Fibroblast of skin of abdomen (primary cell): ENCODE measurements at places on chromosomes 13 and 19.

DNA sequence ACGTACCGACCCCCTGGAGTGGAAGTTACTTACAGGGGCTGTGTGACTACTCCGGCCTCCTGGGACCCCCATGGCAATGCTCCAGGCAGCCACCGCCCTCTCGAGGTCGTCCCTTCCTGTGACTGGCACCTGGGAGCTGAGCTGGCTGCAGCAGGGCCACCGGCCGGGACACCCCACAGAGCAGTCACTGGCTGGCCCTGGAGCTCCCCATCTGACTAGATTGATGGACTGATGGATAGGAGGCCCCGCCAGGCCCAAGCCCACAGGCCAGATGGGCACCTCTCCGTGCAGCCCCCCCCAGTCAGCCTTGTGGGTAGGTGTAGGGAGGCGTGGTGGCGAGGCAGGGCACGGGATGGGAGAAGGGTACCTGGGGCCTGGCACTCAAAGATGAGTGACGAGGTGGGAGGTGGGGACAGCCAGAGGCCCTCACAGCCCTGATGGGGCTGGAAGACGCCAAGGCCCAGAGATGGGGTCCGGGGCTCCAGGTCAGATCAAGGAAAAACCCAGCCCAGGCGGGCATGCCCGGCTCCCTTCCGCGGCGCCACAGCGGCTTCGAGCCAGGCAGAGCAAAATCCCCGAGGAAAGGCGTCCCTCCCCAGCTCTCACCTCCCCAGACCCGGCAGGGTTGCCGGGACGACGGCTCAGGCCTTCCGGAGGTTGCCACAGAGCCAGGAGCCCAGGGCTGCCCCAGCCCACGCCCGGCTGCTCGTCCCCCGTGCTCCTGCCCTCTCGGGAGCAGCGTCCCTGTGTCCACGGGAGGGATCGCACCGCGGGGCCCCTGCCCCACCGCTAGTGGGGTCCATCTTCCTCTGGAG, 8.4 kb downstream of the SLC39A3 start:
- DNase-seq, result no peak

- no peak for DNase-seq
Measured at GRCh38 chr19:55179606-55180484, at the start of gene SYT5. TSS of gene SYT5 (minus strand) at chr19:55180289. CDS start at chr19:55179041, 1,248 bp downstream.

GRCh38 chr13:20137875-20138274, 23.0 kb downstream of the GJA3 start:
- no peak for DNase-seq

DNA sequence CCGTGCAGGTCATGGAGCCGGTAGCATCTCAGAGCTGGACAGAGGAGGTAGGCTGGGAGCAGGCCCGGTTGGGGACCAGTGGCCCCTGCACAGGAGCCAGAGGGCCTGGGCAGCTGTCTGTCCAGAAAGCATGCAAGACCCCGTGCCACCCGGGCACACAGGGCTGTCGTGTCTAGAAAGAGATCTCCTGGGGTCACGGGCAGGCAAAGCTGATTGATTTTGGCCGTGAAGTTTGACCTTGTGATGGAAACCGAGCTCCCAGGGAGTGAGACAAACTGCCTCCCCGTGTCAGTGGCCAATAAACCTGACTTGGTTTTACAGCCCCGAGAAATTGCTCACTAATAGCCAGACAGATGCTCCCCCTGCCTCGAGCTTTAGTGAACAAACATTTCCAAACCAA, 98.8 kb downstream of the KDM4B start:
- DNase-seq, result no peak

DNA sequence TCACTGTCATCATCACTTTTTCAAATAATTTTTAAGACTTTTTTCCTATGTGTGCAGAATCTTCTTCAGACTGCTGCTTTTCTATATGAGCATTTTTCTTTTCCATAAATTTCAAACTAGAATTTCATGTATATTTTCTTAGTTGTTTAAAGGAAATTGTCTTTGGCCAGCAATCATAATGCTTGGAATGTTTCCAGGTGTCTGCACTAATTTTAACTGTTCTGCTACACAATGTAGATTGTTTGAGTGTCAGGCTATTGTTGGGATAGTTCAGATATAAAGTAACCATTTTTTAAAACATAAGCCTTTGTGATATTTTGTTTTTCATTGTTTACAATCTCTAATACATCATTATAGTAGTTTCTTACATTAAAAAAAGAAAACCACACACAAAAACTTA, 1418.5 kb downstream of the EFNB2 start:
- no peak for DNase-seq

GRCh38 chr13:41503356-41503755, 46.0 kb downstream of the RGCC start:
- no peak for DNase-seq

- no peak for DNase-seq
Measured at GRCh38 chr13:73240193-73240592, 181.4 kb downstream of the KLF5 start.

GRCh38 chr19:1210227-1210538, 4.6 kb downstream of the STK11 start:
- DNase-seq, result no peak

GRCh38 chr13:92769046-92769445, 457.6 kb upstream of the GPC6 start:
- peak; percentile 71 for DNase-seq

- no peak for DNase-seq
Measured at GRCh38 chr13:50707628-50708027, 135.9 kb downstream of the DLEU7 start.

GRCh38 chr13:34634448-34634847, 307.6 kb upstream of the NBEA start:
- DNase-seq, result no peak

GRCh38 chr13:110136660-110137585, 170.0 kb downstream of the COL4A1 start:
- no peak for DNase-seq

DNA sequence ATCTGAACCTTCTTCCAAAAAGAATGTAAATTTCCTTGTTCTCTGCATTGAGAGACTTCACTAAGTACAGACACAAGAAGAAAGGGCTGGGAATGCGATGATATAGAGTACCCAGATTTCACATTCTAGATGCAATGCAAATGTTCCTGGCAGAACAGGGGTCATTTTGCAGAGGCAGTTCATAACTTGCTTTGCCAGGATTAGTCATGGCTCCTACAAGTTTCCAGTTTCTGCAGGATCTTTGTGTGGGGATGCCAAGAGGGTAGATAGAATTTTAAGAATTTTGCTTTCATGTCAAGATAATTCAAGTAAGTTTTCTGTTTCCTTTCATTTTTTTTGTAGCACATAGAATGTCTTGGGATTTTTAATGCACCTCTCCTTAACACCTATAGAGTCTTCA, 181.2 kb downstream of the FGF9 start:
- no peak for DNase-seq

DNA sequence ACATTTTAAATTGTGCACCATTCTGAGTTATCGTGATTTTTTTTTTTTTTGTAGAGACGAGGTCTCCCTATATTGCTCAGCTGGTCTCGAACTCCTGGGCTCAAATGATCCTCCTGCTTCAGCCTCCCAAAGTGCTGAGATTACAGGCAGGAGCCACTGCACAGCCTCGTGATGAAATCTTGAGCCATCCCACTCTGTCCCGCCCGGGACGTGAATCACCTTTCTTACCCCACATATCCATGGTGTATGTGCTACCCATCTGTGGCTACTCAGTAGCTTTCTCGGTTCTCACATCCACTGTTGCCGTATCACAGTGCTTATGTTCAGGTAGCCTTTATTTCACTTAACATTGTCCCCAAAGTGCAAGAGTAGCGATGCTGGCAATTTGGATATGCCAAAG, 26.5 kb downstream of the PAK4 start:
- no peak for DNase-seq

DNA sequence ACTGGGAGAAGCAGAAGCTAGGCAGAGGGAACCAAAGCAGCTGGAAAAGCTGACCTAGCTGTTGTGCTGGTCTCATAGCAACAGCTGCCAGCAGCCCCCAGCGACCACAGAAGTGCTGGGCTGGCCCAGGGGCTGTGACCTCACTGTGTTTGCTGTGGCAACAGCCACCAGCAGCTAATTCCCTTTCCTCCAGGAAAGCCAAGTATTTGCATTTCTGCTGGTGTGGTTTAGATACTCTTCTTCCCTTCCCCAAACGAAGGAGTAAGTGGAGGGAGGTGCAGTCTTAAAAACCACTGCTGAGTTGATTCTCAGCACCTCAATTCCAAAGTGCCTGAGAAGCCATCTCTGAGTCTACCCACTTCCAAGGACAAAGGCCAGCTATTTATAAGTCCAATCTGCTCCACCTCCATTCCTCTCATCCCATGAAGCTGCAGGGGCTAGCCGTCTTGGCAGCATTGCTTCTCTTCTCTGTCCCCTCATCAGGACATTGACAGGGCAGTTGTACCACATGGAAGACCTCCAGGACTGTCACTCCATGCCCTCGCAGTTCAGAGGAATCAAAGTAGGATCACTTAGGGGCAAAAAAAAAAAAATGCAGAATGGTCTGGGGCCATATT, 11.5 kb upstream of the CCDC97 start:
- peak; percentile 37 for DNase-seq

DNA sequence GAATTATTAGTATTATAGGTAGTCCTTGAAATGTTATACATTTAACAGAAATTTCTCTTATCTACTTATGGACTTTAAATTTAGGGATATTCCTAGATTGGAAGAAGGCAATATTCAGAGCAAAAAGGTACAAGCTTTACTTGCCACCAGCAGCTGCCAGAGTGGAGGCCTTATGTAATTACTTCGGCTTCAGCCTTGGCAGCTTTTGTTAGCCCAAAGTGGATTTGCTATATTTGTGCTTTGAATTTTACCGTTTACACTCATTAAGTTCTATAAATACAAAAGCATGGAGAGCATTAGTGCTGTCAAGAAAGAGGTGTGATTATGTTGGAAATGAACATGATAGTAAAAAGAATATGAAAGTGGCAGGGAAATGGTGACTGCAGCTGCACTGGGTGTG, 319.9 kb downstream of the ATP8A2 start:
- no peak for DNase-seq

DNA sequence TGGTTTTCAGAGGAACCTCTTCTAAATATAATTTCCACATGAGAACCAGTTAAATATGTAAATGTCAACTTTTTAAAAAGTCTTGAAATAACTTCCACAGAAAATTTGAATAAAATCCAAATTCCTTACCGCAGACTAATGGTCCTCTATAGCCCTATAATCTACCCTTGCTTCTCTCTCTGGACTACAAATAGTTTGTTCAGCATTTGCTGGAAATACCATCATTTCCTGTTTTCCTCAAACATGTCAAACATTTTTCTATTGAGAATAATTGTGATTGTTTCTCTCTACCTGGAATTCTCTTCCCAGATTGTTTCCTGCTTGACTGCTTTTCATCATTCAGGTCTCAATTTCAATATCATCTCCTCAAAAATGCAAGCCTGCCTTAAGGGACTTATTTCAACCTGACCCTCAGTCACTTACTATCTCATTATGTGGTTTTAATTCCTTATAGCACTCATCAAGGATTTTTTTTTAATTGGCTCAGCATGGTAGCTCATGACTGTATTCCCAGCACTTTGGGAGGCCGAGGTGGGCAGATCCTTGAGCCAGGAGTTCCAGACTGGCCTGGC, 898.9 kb upstream of the MIR17HG start:
- DNase-seq, result peak; percentile 47

DNA sequence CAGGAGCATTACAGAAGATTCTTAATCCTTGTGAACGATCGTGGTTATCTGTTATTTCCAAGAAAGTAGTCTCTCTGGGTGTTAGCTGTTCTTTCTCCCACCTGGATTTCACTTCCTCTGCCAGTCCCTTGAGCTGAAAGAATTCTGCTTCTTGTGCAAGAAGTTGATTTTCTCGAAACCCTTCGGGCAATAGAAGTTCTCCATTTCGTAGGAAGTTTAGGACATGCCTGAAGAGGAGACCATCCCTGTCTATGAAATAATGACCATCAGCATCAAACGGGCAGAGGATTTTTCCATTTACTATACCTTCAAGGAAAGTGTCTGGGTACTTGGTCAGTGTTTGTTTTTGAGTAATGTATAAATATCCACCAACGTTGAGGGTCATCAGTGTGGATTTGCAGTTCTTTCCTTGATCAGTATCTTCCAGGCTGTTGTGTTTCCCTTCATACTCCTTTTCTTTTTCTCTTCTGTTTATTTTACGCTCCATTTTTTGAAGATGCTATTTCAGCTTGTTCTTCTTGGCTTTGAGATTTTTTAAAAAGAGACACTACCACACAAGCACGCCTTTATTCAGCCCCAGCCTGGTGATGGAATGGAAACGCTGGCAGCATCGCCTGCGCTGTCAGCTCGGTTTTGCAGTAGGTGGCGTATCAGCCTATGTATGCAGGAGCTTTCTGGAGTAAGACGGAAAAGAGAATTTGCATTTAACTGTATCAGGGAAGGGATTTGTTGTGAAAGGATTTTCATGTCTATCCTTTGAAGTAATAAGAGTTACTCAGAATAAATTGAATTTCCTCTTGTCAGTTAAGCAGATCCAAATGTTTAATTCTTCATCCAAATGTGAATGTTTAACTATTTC, 6.5 kb downstream of the KCTD4 start:
- DNase-seq, result peak; percentile 37

- DNase-seq, result no peak
Measured at GRCh38 chr13:98335721-98336120, 158.7 kb upstream of the RNF113B start.

DNA sequence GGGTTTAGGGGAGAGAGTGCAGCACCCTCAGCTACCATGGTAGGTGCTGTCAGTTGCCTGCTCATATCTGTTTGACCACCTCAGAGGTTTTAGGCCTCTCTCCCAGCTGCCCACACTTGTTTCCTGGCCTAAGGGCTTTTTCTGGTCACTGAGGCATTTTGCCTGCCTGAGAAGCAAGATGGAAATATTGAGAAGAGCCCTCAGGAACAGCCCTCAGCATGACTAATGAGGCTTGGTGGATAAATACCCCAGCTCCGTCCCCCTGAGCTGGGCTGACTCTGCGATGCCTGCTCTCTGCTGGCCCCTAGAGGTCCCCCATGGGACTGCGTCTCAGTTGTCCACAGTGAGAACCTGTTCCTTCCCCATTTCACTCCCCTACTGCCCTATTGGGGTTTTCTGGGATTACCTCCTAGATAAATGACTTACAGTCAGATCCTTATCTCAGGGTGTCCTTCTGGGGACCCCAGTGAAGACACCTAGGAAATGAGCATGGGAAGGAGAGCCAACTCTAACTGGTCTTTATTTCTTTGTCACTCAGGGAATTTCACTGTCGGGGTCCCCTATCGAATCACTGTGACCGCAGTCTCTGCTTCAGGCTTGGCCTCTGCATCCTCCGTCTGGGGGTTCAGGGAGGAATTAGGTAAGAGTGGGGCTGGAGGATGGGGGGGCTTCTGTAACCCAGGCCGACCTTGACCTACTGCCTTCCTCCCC, 13.3 kb downstream of the PALM3 start:
- no peak for DNase-seq

DNA sequence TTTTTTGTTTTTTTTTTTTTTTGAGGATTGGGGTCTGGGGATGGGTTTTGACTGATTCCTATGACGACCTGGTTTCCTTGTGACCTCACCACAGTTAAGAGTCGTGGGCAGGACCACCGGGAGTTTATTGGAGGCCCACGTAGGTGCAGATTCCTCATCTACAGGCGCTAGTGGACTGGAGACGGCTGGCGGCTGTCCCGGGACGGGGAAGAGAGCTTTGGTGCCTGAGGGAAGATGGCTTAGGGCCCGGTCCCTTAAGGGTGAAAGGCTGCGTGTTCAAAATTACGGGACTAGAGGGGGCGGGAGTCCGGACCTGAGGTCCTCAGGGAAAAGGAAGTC, 682 bp upstream of the TEAD2 start:
- DNase-seq, result peak; percentile 42
